ENCODE measurements at places on chromosomes 5 and 9. TPM values are rescaled to one million over a fixed set of nuclear protein-coding genes. Genes with fewer than 3 reads are reported as not detected.

ZNF354C gene
- total RNA-seq, result 6.8 TPM

TEX48 gene
- total RNA-seq, result not detected

GRCh38 chr5:143054480-143054941 lies 284.3 kb downstream of the ARHGAP26 start:
- DNase-seq, result peak; percentile 63

DNA sequence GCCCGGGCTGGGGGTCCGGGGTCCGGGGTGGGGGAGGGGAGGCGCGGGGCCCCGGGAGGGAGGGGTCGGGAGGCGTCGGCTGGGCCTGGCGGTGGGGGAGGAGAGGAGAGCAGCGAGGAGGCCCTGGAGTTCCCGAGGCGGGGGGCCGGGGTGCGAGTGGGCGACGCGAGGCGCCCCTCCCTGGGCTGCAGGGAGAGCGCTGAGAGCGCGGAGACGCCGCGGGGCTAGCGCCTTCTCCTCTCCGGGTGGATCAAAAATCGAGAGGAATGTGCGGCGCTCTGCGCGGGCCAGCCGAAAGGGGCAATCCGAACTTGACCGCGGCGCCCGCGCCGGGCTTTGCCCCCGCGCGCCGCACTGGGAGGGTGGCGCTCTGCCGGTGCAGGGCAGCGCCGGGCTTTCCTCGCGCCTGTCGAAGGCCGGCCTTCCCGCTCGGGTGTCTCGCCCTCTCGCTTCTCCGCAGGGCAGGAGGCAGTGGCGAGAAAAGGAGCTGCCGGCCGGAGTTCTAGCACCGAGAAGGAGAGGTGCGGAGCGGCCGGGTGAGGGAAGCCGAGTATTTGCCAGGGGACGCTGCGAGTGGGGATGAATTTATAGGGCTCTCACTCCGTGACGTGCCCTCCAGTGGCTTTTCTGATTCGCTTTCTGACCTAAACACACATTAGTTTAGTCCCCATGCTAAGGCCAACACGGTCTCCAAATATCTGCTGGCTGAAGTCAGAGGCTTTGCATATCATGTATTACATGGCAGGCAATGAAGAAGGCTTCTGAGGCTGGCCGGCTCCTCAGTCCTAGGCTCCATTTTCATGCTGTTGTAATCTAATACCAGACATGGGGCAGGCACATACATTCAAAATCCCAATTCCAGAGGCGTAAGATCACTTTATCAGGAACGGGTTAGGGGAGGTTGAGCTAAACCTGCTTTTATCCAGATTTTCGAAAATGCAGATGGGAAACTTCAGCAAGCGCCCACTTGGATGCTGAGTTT lies 503 bp upstream of the GDNF start:
- DNase-seq, result peak; percentile 80

All from fibroblast of villous mesenchyme (primary cell).